Activated CD8-positive, alpha-beta memory T cell treated with anti-CD3 and anti-CD28 coated beads for 24 hours (primary cell): ENCODE measurements at places on chromosomes 12 and 14.

DNA sequence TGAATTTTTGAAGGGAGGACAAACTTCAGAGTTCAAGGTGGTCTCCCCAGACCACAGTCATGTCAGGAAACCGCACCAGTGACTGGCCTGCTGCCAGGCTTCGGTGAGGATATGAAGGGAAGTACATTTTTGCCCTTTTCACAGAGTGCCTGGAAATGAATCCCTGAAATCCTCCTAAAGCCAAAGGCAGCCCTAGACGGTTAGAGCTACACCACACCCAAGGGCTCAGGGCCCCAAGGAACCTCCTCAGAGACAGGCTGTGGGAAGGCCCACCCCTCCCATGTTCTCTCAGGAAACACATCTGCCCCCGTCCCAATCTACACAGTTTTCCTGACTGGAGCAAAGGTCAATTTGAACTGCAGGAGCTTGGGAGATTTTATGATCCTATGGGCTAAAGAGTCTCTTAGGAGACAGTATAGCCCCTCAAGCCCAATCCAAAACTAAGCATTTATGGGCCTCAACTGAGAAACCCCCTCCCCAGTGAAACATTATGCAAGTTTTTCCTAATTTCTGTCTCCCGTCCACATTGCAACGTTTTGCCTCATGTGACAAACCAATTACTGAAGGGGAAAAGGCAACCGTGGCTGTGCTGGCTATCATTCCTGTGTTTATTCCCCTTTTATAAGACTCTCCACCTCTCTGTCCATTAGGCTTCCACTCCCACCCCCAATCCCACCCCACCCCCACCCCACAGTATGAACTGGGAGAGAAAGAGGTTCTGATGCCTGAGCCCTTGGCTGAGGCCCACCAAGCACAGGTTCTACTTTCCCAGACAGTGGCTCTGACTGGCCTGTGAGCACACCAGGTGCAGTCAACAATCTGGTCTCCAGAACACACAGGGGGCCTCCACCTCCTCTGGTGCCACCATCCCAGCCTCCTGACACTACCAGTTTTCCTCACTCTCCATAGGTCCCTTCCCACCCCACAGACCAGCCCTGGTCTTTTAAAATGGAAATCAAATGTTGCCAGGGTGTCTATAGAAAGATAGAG is 9.6 kb upstream of the RNASE1 start:
- DNase-seq: no peak

DNA sequence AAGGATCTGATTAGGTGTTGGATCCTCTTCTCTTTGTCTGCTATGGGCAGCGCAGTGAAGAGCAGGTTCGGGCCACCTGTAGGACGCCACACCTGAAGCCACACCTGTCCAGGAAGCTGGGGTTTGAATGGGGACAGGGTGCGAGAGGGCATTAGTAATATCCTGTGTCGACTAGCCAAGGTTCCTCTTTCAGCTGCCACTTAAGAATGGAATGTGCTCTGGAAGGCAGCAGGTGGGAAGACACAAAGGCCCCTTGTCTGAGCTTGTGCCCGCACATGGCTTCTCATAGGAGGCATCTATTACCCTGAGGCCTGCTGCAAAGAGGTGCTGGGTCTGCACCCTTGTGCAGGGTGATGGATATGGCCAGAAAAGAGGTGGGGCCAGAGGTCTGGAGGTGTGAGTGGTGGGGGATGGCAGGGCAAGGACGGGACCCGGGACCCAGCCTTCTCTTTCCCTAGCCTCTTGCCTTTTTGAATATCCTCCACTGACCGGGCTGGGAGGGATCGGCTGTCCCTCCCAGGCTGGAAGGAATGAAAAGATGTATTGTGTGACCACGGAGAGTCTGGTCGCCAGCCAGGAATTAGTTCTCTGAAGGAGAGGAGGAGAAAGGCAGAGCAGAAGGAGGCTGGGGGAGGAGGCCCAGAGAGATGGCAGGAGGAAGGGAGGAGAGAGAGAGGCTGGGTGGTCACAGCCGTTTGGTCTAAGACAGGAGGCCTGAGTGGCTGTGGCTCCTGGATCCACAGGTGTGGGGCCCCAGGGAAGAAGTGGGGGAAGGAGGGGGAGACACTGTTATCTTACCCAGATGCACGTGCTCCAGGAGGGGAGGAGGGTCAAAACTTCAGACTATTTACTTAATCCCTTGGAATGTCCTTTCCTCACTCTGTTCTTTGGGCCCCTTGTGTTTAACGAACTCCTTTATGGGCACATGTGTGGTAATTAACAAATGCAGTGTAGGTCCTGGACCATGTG is 101.5 kb downstream of the SMOC1 start:
- DNase-seq: no peak

DNA sequence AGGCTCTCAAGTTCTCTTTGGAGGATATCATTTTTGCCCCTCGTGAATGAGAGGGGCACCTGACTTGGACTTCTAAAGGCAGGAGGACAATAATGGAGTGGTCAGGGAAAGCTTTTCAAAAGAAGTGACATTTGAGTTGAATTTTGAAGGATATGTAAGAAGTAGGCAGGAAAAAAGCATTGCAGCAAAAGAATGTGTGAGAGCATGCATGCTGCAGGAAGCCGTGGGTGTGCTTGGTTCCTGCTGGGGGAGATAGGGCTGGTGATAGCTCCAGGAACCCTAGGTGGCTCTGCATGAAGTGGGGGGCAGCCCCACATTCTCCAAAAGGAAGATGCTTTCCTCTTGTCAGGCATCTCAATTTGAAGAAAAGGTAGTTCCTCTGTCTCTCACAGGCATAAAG is 23.1 kb downstream of the ACVR1B start:
- DNase-seq: no peak

DNA sequence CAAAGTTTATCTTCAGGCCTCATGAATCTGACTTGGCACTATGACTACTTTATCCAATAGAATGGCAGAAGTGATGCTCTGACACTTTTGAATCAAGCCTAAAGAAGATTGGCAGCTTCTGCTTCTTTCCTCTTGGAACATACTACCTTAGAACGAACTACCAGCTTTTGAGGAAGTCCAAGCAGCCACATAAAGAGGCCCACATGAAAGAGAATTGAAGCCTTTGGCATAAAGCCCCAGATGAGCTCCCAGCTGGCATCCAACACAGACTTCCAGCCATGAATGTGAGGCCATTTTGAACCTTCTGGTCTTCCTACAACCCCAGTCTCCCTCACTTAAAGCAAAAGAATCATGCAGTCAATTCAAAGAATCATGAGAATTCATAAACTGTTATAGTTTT is 65.8 kb downstream of the EEA1 start:
- DNase-seq: no peak

DNA sequence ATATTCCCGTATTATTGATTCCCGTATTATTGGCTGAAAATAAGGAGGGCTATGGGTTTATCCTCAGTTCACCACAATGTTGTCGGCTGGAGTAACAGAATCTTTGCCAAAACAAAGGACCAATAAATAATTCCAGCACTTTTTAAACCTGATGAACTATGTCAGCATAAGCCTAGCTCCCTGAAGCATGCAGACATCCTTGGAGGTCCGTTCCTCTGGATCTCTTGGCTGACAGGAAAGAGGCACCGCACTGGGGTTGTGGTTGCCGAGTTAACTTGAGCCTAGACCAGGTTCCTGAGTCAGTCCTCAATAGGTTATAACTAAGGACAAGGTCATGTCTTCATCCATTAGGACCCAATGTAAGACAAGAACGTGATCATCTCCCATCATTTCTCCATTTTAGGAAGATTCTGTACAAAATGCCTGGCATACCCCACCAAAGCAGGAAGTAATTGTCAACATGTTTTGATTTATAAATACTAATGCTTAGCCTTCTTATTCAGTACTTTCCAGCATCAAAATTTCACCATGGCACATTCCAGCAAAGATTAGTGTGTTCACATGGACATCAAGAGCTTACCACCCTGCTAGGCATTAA is 36.6 kb downstream of the NID2 start:
- no peak for DNase-seq

GRCh38 chr14:54629635-54630360 is 62.9 kb downstream of the SAMD4A start:
- DNase-seq: no peak

- DNase-seq: no peak
Measured at GRCh38 chr12:106115440-106115839, 23.3 kb downstream of the NUAK1 start.

- no peak for DNase-seq
Measured at GRCh38 chr12:126191031-126191891, 1126.0 kb downstream of the AACS start.

GRCh38 chr12:101696251-101697196 is 916 bp upstream of the CHPT1 start:
- peak; percentile 62 for DNase-seq

- DNase-seq: no peak
Measured at GRCh38 chr14:101008631-101009336, 105.3 kb upstream of the RTL1 start.

- DNase-seq: no peak
Measured at GRCh38 chr14:64095620-64096019, 198.6 kb downstream of the ESR2 start.

DNA sequence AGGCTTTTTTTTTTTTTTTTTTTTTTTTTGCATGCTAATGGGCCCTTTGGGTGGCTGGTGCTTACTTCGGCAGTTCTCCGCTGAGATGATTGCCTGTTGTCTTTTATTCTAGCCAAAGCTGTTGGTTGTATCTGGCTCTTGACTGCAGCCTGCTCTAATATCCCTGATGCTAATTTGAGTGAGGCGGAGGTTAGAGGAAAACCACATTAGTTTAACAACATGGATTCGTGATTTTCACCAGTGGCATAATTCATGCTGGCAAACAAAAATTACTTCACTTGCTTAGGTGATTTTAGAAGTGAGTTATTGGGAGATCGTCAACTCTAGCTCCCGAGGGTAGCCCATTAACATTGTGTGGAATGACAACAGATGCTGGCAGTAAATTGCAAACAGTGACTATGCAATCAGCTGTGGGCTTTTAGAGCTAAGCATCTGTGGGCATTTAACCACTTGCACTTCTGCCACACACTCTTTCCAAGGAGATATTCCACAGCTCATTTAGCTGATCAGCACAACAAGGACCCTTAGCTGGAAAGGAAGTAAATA is 97.6 kb upstream of the ZDHHC17 start:
- no peak for DNase-seq

GRCh38 chr14:54104601-54105145 is 148.0 kb upstream of the BMP4 start:
- no peak for DNase-seq

- no peak for DNase-seq
Measured at GRCh38 chr12:41881891-41882805, 262.5 kb downstream of the GXYLT1 start.

DNA sequence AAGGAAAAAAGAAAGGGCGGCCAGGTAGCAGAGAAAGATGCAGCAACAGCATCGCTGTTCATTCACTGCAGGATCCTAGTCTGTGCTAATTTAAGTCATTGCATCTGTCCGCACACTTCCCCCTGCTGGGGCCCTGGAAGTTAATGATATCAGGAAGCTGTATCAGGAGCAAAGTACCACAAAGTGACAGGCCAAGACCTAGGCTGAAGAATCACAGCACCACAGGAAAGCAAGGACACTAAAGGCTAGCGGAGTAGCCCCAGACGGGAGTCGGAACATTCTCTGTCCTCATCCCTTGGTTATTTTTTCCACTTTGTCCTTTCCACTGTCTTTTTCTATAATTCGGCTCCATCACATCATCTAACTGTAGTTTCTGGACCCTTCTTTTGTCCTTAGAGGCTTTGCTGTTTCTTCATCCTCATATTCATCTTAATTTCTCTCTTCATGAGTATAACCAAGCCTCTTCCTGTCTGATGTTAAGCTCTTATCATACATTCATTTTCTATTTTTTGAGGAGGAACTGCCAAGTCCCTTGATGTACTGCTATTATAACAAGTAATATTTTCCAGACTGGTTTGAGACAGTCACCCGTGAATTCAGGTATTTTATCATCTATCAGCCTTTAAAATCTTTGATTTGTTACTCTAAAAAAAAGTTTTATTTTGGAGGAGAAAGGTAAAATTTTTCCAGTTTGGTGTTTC is 28.3 kb downstream of the DUSP16 start:
- DNase-seq: no peak

- no peak for DNase-seq
Measured at GRCh38 chr14:24908592-24909236, 141.2 kb downstream of the STXBP6 start.

DNA sequence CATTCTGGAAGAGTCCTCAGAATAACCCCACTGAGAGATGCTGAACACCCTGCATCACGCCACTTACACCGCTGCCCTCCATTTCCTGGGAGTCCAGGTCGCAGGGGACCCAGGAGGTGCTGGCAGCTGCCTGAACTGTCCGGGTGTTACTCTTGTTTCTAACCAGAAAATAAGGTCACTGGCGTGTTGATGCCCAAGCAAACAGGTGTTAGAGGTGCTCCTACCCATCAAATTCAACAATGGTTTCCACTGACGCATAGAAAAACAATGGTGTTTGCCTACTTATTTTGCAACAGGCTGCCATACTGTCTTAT is 23.8 kb downstream of the PITPNM2 start:
- DNase-seq: no peak

- DNase-seq: no peak
Measured at GRCh38 chr14:68135566-68135965, 316.0 kb downstream of the RAD51B start.

DNA sequence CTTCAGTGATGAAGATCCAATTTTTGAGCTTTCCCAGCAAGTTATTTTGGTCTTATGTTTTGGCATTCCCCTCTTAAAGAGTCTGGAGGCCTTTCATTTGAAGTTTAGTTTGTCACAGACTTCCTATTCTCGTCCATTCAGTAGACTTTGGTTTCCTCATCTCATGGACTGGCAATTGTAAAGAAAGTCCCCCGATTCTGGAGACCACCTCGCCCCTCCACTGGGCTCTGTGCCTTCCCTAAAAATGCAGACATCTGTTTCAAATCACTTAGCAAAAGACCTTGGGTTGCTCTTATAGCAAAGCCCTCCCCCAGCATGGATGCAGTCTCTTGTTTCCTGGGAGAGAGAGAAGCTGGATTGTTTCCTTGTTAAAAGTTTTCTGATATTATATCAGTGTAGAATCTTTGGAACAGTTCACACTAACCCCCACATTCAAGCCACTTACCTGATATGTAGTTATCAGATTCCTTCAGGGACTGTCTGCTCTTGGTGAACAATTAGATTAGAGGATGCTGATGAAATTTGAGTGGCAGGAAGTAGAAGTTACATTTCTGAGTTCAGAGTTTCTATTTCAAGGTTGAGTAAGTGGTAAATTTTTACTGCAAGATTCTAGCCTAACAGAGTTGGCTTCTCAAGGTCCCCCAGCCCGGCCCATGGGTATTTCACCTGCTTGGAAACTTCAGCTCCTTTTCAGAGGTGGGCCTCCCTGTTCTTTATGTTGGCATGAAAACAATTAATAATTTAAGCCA is 56.3 kb downstream of the PLXNC1 start:
- DNase-seq: peak; percentile 61

DNA sequence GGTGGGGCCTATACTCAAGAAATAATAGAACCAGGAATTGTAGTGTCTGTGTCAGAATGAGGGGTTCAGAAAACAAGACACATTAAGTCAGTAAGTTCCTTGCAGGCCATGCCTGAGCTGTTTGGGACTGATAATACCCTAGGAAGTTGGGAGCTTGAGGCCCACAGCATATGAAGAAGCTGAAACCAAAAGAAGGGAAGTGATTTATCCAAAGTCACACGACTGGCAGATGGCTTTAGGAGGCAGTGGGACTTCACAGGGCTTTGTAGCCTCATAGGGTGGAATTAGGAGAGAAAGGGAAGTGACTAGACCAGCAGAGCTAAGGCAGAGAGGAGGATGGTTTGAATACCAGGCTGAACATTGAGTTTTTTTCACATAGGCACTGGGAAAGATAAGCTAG is 56.6 kb upstream of the SRSF5 start:
- DNase-seq: no peak

- no peak for DNase-seq
Measured at GRCh38 chr12:108211157-108211556, 82.1 kb downstream of the WSCD2 start.
